ENCODE measurements at places on chromosomes 3 and 15. TPM values are rescaled to one million over a fixed set of nuclear protein-coding genes. Genes with fewer than 3 reads are reported as not detected.

SPATA12 gene
- total RNA-seq, result not detected

COL6A5 gene
- total RNA-seq, result not detected

GOLGA8G gene
- total RNA-seq, result not detected

FRMD4B gene
- 33.2 TPM for total RNA-seq

MCTP2 gene
- total RNA-seq, result 22.0 TPM

All from tracheal epithelial cell (primary cell).